ENCODE measurements at places on chromosomes 3 and 15. TPM values are rescaled to one million over a fixed set of nuclear protein-coding genes. Genes with fewer than 3 reads are reported as not detected.

DNA sequence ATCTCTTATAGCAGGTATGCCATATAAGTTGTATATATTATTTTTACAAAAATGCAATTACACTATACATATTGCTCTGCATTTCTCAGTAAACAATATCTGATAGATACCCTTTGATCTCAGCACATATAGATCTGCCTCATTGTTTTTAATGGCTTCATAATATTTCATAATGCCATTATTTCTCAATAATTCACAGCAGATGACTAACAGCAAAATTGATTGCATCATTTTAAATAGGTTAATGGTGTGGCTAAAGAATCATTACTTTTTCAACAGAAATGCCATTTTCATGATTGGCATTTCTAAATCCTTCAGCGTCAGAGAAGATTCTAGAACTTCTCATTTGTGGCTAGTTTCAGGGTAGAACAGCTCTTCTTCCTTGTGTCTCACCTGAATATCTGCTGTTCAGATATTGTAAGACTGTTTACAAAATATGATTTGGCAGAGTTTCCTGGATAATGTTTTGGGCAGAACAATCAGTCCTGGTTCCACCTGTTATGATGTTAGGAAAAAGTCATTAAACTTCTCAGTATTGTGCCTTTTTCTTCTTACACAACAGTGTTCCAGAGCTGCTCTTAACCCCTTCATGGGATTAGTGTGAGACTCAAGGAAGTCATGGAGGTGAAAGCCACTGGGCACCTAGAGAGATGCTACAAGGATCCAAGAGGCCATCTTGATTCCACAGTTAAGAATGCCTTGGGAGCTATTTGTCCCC, 397.6 kb upstream of the THBS1 start:
- DNase-seq: no peak

GRCh38 chr3:39196671-39197356, 4.4 kb upstream of the XIRP1 start:
- DNase-seq: no peak

DNA sequence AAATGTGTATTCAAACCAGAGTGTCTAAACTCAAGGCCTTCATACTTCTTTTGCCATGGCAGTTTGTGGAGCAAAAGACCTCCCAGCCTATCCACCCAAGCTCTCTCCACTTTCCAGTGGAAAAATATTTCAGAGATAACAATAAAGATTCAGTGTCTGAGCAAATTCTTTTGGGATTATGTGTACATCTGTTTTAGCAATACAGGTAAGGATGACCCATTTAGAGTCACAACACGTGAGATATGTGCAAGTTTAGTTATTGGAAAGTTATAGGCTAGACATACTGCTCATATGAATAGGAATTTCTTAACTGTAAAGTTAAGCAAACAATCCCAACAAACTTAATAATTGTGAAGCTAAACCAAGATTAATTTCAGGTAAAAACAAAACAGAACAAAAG, 174.5 kb upstream of the LRIG1 start:
- no peak for DNase-seq

DNA sequence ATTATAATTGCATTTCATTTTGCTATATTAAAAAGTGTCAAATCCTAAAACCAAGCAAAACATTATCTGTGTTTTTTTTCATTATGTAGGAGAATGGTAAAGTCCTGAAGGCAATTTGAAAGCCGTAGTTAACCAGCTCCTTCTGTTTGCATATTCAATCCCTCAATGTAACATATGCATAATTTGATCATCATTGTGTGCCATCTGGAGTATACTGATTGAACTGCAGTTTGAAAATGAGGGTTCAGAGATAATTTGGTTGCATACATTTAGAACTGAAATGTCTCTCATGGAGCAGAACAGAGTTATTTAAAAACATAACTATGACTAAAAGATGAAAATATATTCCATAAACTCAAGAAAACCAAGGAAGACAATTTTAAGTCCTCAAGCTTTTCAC, 518.6 kb downstream of the GBE1 start:
- DNase-seq: no peak

- no peak for DNase-seq
These were observed 1.9 kb upstream of the PLCD1 start for GRCh38 chr3:38031022-38031994.

DNA sequence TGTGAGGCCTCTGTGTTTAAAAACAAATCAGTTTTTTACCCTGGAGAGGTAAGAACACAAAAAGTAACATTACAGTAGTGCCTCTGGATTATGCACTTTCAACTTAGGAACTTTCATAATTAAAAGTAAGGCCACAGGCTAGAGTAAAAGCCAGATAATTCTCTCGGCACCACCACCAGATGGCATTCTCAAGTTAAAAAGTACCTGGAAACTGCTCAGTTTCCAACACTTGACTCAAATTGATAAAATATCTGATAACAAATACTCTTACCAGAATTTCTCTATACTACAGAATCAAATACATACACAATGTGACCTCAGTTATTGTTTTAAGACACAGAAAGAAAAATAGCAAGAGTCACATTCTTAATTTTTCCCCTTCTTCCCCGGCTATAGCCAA, 19.9 kb downstream of the SPICE1 start:
- peak; percentile 34 for DNase-seq

Gene PAQR9
- total RNA-seq: 2.2 TPM

DNA sequence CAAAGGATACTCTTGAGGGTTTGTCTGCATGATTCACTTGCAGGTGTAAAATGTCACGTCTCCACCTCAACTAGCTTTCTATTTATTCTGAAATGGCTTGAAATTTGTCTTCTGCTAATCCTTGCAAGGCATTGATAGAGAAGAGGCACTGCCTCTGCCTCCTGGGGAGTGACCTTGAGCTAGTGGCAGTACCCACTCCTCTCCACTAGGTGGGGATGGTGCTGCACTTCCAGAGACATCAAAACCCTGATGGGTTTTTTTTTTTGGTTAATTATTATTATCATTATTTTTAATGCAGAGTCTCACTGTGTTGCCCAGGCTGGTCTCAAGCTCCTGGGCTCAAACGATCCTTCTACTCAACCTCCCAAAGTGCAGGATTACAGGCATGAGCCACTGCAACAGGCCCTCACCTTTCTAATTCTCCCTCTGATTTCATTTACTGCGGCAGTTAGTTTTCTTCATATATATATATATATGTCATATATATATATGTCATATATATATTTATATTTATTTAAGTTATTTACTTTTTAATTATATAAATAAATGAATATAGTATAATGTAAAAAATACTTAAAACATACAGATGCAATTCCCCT, 117.6 kb upstream of the EIF1B start:
- DNase-seq: peak; percentile 59

- DNase-seq: peak; percentile 80
These were observed 7.5 kb upstream of the IGSF10 start for GRCh38 chr3:151468284-151468917.

GRCh38 chr15:38005953-38006808, 71.7 kb downstream of the TMCO5A start:
- DNase-seq: no peak

Gene ROBO1
- 169 TPM for total RNA-seq

Measured in neural progenitor cell (in vitro differentiated cells).